ENCODE measurements at places on chromosomes 3 and 15.

DNA sequence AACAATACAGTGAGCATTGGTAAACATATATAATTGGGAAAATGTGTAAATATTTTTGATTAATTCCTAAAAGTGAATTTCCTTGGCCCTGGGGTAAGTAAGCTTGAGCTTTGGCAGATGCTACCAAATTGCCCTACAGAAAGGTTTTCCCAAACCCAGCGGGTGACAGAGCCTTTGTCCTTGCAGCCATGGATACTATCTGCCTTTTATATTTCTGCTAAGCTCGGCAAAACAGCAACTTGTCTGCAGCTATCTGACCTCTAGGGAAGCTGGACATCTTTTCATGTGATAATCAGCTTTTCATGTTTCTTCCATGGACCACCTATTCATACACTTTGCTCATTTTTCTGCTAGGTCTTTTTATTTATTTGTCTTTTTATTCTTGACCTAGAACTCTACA, 64.7 kb upstream of the SEC22A start:
- DNase-seq = no peak

DNA sequence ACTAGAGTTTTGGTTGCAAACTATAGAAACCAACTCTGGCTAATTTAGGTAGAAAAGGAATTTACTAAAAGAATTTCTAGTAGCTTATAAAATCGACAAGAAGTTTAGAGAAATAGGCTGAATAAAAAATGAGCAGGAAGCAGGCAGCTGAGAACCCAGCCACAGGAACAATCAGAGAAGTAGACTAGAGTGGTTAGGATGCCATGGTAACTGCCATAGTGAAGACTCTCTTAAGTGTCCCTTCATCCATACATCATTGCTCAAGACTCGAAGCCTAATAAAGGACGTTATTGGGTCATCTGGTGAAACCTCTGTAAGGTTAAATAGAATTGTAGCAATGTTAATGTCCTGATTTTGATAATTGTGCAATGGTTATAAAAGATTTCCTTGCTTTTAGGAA, 13.8 kb downstream of the AVEN start:
- DNase-seq = no peak

DNA sequence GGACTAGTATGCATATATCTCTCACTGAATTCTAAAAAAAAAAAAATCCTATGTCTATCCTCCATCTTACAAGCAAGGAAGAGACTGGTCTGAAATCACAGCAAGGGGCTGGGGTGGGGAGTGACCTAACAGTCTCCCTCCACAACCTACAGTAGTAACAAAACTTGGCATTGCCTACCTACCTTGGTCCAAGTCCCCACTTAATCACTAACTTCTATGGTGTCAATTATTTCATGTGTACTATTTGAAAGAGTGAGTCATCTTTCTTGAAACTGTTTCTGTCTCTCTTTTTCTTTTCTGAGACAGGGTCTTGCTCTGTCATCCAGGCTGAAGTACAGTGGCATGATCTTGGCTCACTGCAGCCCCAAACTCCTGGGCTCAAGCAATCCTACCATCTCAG, 36.8 kb downstream of the CHAC1 start:
- DNase-seq = no peak

DNA sequence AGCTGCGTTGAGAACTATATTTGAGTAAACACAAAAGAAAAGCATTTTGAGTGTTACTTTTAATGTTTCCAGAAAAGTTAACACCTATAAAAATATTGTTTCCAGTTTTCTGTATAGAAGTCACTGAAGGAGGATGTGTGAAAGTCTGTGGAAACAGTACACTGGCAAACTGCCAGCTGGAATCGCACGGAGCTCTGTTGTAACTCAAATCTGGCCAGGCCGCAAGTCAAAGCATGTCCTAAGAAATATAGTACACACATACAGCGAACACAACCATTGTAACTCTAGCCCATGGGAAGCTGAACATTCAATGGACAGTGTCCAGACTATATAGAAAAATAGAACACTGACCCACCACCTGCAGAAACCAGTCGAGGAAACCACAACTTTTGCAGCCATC, 657.2 kb downstream of the FHIT start:
- DNase-seq = no peak

DNA sequence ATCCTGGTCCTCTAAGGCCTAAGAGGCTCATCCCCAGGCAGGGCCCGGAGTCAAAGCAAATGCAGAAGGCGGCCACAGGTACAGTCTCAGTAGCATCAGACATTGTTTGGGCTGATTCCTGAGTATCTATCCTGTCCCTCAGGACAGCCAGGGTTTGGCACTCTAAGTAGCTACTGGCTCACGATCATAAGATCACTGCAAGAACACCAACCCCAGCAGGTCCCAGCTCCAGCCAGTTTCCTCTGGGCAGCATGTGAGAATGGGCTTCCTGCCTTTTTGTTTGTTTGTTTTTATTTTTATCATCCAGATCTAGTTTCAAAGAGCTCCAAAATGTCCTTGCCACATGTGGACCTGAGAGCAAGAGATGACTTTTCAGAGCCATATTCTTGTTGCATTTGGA, 32.7 kb downstream of the LRRFIP2 start:
- DNase-seq = no peak

GRCh38 chr3:79148786-79149185, 619.0 kb downstream of the ROBO1 start:
- no peak for DNase-seq

DNA sequence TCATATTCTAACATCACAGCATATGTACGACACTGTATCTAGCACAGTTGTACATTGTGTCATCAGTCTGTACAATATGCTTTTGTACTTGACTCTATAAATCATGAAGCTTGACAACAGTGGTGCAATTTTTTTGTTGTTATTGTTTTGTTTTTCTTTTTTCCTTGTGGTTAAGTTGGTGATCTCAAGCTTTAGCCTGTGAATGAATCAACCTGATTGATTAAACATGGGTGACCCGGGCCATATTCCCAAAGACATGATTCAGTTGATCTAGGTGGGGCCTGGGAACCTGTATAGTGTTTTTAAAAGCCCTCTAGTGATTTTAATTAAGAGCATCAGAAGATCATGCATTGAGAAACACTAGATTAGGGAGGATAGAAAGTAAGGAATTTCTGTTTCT, 101.8 kb upstream of the AADACL2 start:
- DNase-seq = no peak

- no peak for DNase-seq
Measured at GRCh38 chr3:12946649-12947316, 105.4 kb upstream of the RPL32 start.

DNA sequence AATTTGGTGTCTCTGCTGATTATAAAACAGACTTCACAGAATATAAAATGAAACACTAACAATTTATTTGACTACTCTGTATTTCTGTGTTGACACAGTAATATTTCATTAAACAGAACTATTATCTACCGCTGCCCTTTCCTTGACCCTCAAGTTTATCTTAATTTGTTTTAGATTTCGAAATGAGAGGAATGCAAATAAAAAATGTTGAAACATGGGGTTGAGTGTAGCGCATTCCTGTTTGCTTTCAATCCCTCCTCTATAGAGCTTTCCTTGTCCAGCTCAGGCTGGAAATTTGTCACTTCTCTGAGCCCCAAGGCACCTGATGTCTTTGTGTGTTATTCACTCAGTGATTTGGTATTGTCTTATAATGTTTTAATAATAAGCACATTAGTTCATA, 550.2 kb downstream of the ZBBX start:
- peak; percentile 70 for DNase-seq

GRCh38 chr3:140242818-140243276, 307.9 kb downstream of the CLSTN2 start:
- no peak for DNase-seq

DNA sequence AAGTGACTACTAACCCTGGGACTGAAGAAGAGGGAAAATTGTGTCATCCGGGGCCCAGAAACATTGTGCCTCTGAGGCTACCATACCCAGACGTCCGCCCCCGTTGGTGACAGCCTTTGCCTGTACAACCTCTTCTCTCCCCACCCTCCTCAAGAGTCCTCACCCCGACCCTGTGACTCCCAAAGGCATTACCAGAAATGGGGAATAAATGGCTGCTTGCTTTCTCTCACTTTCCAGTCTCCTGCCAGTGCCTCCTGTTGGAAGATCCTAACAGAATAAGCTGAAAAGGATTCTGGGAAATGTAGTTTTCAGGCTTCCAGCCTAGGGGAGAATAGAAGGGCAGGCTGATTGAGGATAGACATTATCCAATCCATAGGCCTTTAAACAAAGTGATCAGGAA, 30.8 kb upstream of the SLC25A36 start:
- DNase-seq = no peak

- no peak for DNase-seq
Measured at GRCh38 chr3:63344661-63345060, 66.6 kb downstream of the SYNPR start.

DNA sequence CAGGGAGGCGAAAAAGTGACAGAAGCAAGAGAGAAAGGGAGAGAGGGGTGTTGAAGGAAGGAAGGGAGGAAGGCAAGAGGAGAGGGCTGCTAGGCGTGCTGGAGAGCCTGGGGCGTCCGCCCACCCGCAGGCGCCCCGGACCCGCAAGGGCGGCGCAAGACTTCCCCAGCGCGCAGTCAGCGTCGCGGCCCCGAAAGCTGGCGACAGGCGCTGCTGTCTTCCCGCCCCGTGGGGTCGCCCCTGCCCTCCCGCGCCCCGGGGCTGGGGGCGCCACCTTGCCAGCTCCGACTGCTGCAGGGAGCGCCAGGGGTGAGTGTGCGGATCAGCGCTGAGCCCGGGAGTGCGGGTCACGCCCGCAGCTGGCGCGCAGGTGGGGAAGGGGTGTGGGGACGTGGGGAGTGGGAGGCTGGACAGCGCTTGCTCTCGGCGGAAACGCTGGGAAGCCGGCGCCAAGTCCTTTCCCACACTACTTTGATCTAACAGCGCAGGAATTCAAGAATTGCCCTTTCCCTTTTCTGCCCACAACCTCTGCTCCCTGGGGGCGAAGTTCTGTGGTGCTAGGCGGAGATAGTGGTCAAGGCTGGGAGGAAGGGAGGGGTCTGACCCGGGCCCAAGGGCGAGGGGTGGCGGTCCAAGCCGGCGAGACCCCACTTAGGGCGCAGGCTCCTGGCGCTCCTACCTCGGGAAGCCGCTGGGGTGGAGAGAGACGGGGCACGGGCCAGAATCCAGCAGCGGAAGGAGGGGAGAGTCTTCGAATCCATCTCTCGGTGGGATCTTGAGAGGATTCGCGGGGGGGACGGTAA, 266.1 kb downstream of the CGGBP1 start:
- DNase-seq = no peak

GRCh38 chr3:75136100-75136897, 521.8 kb upstream of the CNTN3 start:
- no peak for DNase-seq

- DNase-seq = no peak
Measured at GRCh38 chr15:89129123-89129815, 41.0 kb downstream of the ABHD2 start.

GRCh38 chr15:69666441-69666882, 213.8 kb downstream of the RPLP1 start:
- DNase-seq = no peak

GRCh38 chr3:97991293-97991682, 19.1 kb upstream of the RIOX2 start:
- DNase-seq = no peak
